CD4-positive, alpha-beta T cell treated with Interleukin-2 at 100 ng/mL for 4 hours (primary cell): ENCODE measurements at places on chromosomes 16 and 17.
A peak's percentile ranks its signal among the peaks of the same experiment; 100 is the strongest.

- no peak for DNase-seq
Observed at GRCh38 chr17:46795379-46795952, 23.0 kb downstream of the WNT3 start.

GRCh38 chr17:50961282-50962220 is 95.4 kb upstream of the TOB1 start:
- no peak for DNase-seq

- peak; percentile 14 for DNase-seq
Observed at GRCh38 chr17:81509972-81510784, 2.4 kb downstream of the ACTG1 start.

GRCh38 chr16:79195938-79196337 is 404.6 kb downstream of the MAF start:
- DNase-seq, result no peak
